A549 (cell line): ENCODE measurements at places on chromosomes 1 and 21.

DNA sequence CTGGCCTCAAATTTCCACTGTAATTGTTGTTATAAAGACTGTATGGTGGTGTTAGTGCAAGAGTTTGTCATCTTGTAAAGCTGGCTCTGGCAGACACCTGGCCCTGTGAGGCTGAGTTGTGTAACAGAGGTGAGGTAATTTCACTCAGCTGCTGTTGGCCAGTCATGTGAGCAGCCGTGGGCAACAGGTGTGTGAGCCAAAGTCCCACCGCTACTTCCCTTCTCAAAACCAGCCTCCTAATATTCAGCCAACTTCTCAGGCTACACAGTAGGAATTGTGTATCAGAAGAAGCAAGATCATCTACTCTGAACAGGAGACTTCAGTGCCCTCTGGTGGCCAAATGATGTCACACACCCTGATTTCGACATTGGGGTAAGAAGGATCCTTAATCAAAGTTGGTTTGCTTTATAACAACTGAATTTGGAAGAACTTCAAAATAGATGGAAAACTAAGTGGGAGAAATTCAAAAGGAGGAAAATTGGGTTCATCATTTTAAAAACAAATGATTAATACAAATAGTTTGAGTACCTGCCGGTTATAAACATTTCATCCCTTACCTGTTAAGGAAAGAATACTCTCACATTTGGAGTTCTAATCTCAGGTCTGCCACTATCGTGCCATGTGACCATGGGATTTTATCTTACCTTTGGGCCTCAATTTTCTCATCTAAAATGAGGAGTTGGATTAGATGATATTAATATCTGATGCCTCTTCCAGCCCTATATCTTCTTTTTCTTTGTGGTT lies 2.6 kb upstream of the CREG1 start:
- peak; percentile 72 for DNase-seq

- no peak for DNase-seq
Measured at GRCh38 chr1:182339684-182340083, 51.9 kb downstream of the GLUL start.

DNA sequence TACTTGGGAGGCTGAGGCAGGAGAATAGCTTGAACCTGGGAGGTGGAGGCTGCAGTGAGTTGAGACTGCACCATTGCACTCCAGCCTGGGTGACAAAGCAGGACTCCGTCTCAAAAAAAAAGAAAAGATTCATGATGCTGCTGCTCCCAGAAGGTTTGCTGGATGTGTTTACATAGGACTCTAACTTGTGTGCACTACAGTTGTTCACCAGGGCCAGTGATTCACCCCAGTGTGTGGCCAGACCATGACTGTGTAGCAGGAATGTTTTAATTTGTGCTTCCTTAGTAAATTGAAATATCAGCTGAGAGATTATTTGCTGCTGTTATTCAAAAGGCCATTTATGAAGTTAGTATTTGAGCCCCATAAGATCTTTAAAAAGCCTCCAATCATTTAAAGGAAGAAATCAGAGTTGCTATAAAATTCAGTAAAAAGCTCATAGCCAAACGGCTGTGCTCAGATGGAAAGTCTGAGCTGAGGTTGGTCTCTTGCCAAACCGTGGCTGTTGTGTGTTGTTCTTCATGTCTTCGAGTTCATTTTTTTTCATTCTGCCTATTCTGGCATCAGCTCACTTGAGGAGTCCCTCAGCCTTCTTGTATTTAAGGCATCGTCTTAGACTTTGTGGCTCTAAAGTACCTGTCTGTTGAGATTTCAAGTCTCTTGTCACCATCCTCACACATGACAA lies 18.1 kb upstream of the PGD start:
- DNase-seq = peak; percentile 64

- DNase-seq = peak; percentile 5
Measured at GRCh38 chr1:91502672-91503184, 2.1 kb downstream of the CDC7 start.

- DNase-seq = no peak
Measured at GRCh38 chr1:175618559-175618958, 124.8 kb downstream of the TNR start.

DNA sequence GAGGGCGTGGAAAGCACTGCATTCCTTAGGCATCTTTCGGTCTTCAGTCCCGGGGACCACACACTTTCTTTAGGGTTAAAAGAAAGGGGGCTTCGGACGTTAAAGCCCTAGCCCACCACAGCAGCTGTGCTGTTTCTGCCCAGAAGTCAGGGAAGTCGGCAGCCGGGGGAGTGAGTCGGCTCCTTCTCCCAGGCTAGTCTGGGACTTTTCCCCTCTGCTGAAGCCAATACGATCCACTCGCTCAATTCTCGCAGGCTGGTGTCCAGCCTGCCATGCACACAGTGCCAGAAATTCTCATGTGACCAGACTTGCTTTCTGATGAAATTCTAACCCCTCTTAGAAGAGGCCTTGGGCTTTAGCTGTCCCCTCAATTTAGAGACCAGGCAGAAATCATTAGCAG lies 67.7 kb downstream of the BCAR3 start:
- DNase-seq = no peak

DNA sequence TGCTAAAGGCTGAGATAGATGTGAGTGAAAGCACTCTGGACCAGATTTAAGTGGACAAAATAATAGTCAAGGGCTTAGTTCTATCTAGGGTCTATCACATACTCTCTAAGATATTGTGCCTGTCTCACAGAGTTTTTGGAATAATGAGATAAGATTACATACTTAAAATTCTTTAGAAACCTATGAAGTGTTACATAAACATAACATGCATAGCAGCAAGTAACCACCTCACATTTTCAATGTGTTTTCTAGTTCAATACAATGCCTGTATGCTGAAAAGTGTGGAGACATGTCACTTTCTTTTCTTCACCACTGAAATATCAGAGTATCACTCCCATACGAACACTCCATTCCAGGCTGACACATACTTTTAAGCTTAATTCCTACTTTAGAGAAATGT lies 16.2 kb downstream of the SDCCAG8 start:
- DNase-seq = no peak

DNA sequence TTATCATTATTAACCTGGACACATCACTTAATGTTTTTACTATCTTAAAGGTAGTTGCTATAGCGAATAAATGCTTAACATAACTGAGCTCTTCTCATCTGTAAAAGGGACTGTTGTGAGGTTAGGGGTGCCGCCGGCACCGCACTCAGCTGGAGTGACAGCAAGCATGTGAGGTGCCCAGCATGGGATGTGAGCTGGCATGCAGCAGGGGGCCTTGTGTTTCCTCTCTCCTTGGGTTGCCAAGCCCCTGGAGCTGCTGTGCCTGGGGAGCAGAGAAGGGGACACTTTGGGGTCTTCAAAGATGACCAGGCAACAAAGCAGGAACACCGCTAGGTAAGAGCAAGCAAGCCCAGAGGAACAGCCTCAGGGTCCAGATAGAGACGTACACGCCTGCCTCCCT lies 2.1 kb upstream of the ZC3H12A start:
- DNase-seq = peak; percentile 18

DNA sequence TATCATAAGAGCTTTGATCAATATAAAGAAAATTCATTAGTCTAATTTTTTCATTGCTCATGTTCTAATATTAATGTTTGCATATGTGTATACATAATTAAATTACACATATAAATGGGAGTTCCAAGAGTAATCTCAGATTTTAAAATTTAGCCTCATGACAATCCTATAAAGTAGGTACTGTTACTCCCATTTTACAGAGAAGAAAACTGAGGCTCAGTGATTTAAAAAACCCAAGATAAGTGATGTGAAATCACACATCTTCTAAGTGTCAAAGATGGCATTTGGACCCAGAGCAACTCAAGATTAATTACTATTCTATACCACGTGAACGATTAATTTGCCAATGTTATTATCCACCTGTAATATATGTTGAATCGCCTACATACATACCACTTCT lies 122.3 kb downstream of the TM2D1 start:
- DNase-seq = no peak

DNA sequence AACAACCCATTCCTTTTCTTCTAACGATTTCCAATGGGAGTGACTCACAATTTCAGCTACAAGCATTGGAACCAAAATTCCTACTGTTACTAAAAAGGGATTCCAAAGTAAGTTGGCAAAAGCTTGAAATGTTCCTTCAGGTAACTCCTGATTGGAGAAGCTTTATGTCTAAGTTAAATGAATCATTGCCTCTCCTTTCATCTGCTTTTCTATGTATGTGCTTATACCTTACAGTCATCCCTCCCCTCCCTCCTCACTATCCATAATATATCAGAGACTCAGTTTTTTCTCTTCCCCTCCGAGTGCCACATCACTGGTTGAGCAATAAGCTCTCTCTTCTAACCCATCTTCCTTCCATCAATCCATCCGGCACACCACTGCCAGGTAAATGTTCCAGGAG lies 86.8 kb downstream of the TIAM1 start:
- no peak for DNase-seq

- no peak for DNase-seq
Measured at GRCh38 chr1:21824926-21825325, 12.9 kb downstream of the LDLRAD2 start.

- no peak for DNase-seq
Measured at GRCh38 chr1:198929961-198930599, 291.2 kb downstream of the PTPRC start.

DNA sequence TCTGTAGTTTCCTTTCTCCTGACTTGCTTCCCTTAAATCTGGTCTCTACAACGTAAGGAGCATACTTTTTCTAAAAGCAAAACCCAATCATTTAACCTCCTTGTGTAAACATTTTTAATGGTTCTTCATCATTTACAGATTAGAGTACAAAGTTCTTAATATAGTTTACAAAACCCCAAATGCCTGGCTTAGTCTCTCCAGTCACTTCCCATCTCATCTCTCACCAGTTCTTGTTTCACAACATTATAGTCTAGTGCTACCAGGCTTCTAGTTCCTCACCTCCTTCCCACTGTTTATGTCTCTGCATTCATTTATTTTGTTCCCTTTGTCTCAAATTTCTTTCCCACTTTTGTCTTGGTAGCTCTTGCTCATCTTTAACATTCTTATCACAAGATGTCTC lies 168.4 kb downstream of the FASLG start:
- no peak for DNase-seq

DNA sequence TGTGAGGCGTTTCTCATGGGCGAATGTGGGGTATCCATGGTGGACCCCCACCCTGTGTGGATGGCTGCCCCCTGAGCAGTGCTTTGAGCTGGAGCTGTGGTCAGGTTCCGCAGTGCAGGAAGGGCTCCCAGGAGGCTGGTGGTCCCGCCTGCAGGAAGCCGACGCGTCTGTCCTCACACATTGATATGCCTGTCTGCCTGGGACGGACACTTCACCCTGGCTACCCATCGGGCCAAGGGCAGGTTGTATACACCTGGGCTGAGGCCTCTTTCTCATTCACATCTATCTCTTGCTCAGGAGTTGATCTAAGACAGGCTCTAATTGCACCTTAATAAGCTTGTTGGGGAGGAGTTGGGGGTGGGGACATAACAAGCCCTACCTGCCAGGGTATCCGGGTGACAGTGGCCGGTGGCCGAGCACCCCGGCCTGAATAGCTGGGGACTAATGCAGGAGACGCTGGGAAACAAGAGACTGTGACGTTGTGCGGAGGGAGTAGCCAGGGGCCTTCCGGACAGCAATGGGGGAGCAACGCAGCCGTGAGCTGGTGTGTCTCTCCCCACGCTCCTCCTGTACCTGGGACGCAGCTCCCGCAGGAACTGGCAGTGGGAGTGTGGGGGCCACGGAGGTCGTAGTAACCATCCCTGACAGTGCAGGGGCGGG lies 21.7 kb downstream of the PDXK start:
- peak; percentile 83 for DNase-seq

DNA sequence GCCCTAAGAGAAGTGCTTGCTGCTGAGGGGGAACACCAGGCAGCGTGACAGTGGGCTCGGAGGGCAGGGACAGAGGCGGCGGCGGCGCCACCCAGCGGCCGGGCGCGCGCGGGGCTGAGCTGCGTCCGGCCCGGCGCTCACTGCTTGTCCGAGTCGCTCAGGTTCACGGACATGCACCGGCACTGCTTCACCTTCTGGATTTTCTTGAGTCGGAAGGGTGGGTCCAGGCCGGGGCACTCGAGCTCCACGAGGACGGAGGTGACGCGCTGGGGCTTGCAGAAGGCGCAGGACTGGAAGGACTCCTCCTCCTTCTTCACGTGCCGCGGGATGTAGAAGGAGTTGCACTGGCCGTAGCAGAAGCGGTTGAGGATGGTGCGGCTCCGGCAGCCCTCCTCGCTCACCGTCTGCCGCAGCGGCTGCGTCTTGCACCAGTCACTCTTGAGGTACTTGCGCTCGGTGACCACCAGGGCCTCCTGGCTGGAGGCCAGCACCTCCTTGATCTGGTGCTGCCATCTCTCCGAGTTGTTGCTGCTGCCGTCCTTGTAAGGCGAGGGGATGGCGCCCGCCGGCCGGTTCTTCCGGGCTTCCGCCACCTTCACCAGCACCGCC lies 119.0 kb downstream of the GREM2 start:
- peak; percentile 67 for DNase-seq

DNA sequence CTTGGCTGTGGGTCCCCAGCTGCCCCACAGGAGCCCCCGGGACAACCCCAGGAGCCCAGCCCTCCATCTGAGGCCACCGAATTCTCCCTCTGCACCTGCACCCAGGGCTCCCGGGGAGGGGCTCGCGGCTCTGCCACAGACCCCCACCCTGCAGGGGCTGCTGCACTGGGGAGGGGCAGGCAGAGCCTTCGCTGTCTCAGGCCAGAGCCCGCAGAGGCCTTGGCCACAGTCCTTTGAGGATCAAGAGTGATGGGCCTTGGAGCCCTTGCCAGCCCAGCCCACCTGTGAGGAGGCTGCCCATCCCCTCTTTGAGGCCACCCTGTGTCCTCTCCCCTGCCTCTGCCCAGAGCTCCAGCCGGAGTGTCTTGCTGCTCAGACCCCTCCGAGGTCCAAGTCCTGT lies 6.5 kb downstream of the PERM1 start:
- DNase-seq = no peak

GRCh38 chr1:210817385-210818275 lies 316.3 kb downstream of the KCNH1 start:
- no peak for DNase-seq

DNA sequence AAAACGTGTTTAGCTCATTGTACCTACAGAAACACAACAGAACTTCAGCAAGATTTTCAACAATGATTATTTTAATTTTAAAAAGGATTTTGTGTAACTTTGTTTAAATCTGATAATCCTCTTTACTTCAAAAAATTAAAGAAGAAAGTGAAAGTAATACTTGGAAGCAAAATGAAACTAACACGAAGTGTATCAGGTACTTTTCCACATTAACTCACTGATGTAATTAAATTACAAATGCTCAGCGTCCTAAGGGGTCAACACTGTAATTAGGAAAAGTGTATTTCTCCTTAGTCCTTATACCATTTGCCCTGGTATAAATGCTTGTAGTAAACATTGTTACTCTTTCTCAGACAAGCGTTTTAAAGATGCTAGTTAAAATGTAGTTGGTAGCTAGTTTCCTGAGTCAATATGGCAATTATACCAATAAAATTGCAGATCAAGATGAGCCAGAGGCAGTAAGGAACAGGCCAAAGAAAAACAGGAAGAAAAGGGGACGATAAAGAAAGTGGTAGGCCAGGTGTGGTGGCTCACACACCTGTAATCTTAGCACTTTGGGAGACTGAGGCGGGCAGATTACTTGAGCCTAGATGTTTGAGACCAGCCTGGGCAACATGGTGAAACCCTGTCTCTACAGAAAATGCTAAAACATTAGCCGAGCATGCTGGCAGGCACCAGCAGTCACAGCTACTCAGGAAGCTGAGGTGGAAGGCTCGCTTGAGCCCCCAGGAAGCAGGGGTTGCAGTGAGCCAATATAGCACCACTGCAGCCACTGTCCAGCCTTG lies 553.0 kb downstream of the SMYD3 start:
- DNase-seq = no peak

- DNase-seq = no peak
Measured at GRCh38 chr1:33282791-33283190, 26.5 kb downstream of the ZNF362 start.
